Activated CD4-positive, alpha-beta T cell treated with anti-CD3 and anti-CD28 coated beads for 36 hours (primary cell): ENCODE measurements at places on chromosomes 5 and 9.

DNA sequence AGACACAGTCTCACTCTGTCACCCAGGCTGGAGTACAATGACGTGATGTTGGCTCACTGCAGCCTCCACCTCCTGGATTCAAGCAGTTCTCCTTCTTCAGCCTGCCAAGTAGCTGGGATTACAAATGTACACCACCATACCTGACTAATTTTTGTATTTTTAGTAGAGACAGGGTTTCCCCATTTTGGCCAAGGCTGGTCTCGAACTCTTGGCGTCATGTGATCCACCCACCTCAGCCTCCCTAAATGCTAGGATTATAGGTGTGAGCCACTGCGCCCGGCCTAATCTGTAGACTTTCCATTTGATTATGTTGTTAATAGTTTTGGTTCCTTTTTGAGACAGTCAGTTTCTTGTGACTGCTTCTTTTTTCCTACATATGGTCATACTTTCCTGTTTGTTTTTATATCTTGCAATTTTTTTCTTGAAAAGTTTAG lies 31.0 kb downstream of the MTREX start:
- peak; percentile 83 for DNase-seq

DNA sequence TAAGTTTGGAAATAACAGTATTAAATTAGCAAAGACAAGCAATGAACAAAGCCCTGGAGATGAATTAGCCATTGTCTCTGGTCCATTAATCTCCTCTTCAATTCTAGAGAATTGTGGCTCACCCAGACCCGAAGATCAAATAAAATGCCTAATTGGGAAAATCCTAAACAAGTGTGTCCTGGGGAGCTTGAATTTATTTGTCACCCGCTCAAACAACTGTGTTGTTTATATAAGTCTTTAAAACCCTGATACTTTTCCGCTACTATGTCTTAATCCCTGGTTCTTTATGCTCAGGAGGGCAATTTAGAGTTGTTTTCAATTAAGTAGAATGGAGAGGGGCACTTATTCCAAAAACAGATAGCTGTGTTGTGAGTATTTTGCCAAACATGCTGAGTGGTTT lies 128.4 kb downstream of the ANXA1 start:
- DNase-seq = no peak

DNA sequence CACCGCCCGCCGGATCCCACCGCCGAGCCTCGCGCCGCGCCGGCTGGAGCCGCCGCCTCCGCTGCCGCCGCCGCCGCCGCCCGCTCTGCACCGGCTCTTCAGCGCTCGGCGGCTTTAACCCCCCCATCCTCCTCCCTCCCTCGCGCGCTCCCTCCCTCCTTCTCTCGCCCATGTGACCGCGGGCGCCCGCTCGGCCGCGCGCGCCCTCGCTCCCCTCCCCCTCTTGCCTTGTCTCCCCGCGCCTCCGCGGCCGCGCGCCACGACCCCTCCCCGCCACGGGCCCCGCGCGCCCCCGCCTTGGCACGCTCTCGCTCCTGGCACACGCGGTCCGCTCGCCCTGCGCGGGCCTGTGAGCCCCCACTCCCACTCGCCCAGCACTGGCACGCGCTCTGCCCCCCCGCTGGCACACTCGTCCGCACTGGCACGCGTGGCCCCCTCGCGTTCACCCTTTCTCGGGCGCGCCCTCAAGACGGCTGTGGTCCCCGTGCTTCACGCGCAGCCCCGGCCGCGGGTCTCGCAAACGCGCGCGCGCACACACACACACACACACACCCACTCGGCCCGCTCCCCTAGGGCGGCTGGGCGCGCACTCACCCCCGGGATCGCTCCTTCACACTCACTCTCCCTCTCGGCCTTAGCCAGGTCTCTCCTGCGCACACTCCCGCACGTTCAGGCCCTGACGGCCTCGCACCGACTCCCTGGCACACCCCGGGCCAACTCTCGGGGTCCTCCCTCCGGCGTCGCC lies at the start of gene CNTFR:
TSS of gene CNTFR (minus strand) at position 89 of the 745 bp plus-strand sequence. CDS start 20,743 bp downstream, outside the sequence.
- peak; percentile 55 for DNase-seq

DNA sequence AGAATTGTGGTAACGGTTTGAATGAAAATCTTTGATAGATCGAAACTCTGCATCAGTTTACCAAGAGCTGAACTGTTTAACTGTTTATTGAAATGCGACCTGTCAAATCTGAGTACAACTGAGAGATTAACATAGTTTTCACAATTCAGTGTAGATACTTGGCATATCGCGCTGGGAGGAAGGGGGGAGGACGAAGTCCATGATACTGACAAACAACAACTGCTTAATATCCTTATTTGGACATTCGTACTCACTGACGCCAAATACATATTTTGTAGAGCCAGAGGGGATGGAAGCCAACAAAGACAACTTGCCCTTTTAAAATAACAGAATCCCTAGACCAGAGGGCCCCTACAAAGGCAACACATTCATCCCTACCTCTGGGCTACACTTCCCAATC lies 93.2 kb downstream of the GLIS3 start:
- DNase-seq = no peak

DNA sequence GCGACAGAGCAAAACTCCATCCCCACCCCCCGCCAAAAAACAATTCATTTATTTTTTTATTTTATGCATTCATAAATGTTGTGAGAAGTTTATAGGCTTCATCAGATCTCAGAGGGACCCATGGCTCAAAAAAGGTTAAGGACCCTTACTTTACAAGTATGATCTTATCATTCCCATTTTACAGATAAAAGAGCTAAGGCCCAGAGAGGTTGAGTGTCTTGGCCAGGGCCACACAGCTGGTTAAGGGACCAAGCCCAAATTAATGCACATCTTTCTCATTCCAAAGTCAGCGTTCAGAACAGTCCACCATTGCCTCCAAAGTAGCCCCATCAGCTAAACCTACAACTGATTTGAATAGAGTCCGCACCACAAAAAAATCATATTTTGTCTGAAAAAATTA lies 67.8 kb downstream of the PPARGC1B start:
- DNase-seq = no peak
